ENCODE measurements at places on chromosomes 5 and 9.

- DNase-seq: no peak
Measured at GRCh38 chr5:179472174-179472573, 78.2 kb upstream of the RUFY1 start.

- DNase-seq: no peak
Measured at GRCh38 chr5:16885635-16886365, 50.3 kb downstream of the MYO10 start.

DNA sequence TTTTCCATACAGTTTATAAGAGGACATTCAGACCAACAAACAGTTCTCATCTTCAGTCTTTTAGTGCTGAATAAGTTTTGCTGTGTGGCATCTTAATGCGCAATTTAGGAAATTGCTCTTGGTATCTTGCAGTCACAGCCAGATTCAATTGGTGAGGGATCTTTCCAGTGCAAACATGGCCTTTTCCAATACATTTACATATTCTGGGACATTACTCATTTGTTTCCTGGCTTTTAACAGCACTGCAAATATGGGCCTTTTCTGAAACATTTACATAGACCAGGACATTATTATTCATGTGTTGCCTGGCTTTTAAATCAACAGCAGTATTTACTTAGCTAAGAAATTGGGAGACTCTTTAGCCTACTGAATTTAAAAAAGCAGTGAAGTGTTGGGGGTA, 22.7 kb downstream of the ANKRD33B start:
- no peak for DNase-seq

- DNase-seq: no peak
Measured at GRCh38 chr5:109177227-109177626, 232.5 kb downstream of the PJA2 start.

DNA sequence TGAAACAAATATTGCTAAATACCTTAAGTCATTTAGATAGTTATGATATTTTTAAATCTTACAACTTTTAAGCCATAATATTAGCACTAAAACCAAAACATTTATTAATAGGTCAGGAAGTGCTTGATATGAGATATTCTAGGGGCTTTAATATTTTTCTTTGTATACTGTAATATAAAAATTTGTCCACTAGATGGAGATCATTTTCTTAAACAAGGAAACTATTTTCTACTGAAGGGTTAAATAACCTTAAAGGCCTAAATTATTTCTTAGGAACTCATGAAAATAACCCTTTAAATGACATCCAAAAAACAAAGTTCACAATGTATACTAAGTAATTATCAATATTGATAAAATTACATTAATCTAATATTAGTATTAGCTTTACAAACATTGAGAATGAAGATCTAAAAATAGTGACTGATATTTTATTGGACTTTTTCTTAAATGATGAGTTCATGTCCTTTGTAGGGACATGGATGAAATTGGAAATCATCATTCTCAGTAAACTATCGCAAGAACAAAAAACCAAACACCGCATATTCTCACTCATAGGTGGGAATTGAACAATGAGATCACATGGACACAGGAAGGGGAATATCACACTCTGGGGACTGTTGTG, 635.7 kb downstream of the RAB3C start:
- DNase-seq: no peak

- no peak for DNase-seq
Measured at GRCh38 chr5:173864126-173865050, 23.8 kb upstream of the CPEB4 start.

Measured in T-helper 17 cell (primary cell).